ENCODE measurements at places on chromosomes 7 and 10.

GRCh38 chr7:74256491-74257408, 2.6 kb upstream of the RFC2 start:
- DNase-seq: no peak

- DNase-seq: no peak
These were observed 50.0 kb downstream of the ADAM22 start for GRCh38 chr7:87984088-87984487.

- no peak for DNase-seq
These were observed 129.0 kb downstream of the DIP2C start for GRCh38 chr10:560314-560992.

DNA sequence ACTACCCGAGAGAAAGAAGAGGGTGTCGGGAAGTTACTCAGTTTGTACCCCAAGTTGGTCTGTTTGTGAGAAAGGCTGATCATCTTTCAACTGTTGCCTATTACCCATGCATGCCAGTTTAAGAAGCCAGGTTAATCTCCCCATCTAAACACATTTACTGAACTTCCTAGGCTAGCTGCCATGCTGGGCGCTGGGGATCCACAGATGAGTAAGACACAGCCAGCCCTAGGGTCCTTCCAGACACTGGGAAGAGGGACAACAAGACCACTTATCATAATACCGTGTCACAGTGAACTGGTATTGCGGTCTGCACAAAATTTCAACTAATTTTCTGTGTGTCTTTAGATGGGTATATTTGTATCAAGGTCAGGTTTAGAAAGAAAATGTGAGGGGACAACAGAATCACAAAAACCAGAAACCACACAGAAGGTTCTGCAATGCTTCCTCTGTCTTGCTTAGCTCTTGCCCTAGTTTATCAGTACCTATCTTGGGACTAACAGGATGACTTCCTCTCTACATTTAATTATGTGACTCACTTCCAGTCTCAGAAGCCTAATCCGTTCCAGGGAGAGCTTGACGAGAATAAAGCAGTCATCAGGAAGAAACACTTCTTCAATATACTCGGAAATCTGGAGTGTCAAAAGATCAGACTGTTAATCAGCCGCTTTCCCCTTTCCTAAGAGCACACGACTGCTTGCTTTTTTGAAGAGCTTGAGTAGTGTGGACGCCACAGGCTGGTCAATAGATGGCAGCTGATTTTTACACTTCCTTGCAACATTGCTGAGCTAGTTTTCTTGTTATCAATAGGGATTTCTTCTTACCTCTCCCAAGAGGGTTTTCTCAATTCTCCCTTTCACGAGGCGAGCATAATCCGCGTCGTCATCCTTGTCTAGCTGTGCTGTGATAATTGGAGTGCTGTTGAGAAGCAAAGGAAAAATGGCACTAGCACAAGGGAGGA, 45.7 kb downstream of the POLR3A start:
- DNase-seq: no peak

- no peak for DNase-seq
These were observed 162.2 kb downstream of the MYOF start for GRCh38 chr10:93319896-93320295.

DNA sequence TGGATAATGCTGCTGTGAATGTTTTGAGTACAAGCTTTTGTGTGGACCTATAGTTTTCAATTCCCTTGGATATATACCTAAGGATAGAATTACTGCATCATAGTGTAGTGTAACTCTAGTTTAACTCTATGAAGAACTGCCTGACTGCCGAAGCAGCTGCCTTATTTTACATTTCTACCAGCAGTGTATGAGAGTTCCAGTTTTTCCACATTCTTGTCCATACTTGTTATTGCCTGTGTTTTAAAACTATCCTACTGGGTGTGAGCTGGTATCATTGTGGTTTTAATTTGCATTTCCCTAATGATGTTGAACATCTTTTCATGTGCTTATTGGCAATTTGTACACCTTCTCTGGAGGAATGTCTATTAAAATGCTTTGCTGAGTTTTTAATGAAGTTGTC, 15.7 kb downstream of the SEPTIN7 start:
- no peak for DNase-seq

DNA sequence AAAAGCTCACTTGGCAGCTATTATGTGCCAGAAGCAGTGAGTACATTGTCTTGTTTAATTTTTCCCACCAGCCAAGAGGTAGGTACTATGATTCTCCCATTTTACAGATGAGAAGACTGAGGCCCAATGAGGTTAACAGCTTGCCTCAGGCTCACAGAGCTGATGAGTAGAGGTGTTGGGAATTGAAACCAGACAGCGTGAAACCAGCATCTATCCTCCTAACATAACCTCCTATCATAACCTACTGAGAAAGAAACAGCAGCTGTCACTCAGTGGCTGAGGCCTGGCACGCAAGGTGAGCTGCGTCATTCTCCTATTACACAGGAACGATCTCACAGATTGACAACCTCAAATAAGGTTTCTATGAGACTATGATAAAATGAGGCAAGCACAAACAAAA, 6.2 kb downstream of the PYROXD2 start:
- DNase-seq: no peak

DNA sequence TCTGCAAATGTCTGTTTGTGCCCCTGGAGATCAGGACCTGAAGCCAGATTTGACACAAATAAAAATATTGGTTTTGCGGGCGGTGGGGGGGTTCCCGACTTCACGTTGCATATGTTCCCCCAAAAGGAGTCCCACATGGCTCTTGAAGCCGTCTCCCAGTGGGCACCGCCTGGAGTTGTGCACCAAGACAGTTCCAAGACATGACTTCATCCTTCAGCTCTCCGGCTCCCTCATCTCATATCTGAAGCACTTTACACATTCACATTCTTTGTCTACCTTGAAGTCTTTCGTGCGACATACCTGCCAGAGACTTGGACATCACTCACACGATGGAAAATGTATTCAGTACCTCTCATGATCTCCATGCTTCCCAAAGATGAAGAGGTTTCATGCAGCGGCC, 362.8 kb upstream of the FOXK1 start:
- no peak for DNase-seq

All from stimulated activated CD4-positive, alpha-beta T cell treated with anti-CD3 and anti-CD28 coated beads, Interleukin-15, amount 100 ng/mL, for 24 hours (primary cell).